Thyroid gland (tissue), 4 donors: ENCODE measurements at places on chromosomes 5 and 9. TPM values are rescaled to one million over a fixed set of nuclear protein-coding genes. Genes with fewer than 3 reads are reported as not detected.

- DNase-seq = no peak
These were observed 60.8 kb downstream of the FOXD1 start for GRCh38 chr5:73387601-73388305.

- DNase-seq = no peak
These were observed 23.6 kb upstream of the SLC6A3 start for GRCh38 chr5:1468629-1469527.

RMRP gene
- total RNA-seq = 3,539 TPM

PLCXD3 gene
- 3.6 TPM for total RNA-seq

NR5A1 gene
- total RNA-seq = not detected
